Glomerular endothelial cell (primary cell): ENCODE measurements at places on chromosomes 1 and 21. TPM values are rescaled to one million over a fixed set of nuclear protein-coding genes. Genes with fewer than 3 reads are reported as not detected.

The TRMT1L gene
- 18.9 and 26.2 TPM in 2 replicates for total RNA-seq

The PRDM15 gene
- 7.6 and 11.8 TPM in 2 replicates for total RNA-seq

The THEM5 gene
- not detected in 2 replicates for total RNA-seq

The TMEM201 gene
- total RNA-seq = 13.5 and 20.2 TPM in 2 replicates

The EBNA1BP2 gene
- 91.4 and 93.0 TPM in 2 replicates for total RNA-seq

The LIN28A gene
- 0.05 and 0.06 TPM in 2 replicates for total RNA-seq

The RSBN1 gene
- total RNA-seq = 6.8 and 11.3 TPM in 2 replicates

The C1orf141 gene
- not detected in 2 replicates for total RNA-seq

The LAMC2 gene
- 132 and 173 TPM in 2 replicates for total RNA-seq
